ENCODE measurements at places on chromosomes 12 and 14. TPM values are rescaled to one million over a fixed set of nuclear protein-coding genes. Genes with fewer than 3 reads are reported as not detected.

DNA sequence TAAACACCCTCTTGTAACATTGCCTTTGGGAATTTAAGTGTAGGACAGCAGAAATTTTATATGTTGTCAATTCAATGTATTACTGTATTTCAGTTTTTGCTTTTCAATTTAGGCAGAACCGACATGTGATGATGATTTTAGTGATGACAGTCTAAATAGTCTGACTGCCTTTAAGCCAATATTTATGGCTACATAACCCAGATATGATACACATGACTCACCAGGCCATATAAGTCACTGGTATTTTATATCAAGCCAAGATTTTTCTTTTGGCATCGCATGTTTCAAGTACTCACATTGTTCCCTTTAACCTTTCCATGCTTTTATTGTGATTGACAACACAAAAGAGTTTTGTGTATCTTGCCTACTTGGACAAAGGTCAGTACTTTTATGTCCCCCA is 13.6 kb upstream of the PPM1A start:
- no peak for DNase-seq

DNA sequence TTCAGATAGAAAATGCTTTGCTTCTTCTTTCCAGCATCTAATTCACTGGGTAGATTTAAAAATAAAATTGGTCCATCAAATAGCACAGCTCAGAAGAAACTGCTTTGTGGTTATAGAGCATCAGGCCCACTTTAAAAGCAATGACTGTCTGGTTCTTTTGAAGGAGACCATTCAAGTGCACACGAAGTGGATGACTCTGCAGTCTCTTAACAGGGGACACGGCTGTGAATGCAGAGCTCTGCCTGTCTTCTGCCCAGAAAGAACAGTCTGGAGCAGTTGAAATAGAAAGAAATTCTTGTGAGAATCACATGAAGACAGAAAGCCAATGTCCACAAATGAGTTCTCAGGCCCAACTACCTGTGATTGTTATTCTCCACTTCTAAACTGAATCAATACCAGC is 138.7 kb upstream of the PLEKHA5 start:
- no peak for DNase-seq

GRCh38 chr14:76574416-76575095 is 186.7 kb upstream of the VASH1 start:
- DNase-seq: no peak

DNA sequence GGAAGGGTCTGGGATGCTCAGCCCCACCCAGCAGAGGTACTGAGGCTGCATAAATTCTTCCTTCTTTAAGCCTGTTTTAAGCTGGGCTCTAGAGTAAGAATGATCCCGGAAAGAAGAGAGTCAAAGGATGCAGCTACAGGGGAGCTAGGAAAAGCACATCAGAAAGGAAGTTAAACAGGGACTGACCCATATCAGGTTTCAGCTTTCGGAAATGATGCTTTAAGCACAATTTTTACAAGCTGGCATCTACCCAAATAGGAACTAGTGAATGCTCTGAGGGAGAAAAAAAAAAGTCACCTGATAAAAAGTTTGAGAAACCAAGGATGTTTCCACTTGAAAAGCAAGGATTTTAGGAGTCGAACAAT is 22.0 kb downstream of the TSPAN8 start:
- DNase-seq: peak; percentile 40

GRCh38 chr14:71317385-71318096 is 410.3 kb downstream of the PCNX1 start:
- no peak for DNase-seq

DNA sequence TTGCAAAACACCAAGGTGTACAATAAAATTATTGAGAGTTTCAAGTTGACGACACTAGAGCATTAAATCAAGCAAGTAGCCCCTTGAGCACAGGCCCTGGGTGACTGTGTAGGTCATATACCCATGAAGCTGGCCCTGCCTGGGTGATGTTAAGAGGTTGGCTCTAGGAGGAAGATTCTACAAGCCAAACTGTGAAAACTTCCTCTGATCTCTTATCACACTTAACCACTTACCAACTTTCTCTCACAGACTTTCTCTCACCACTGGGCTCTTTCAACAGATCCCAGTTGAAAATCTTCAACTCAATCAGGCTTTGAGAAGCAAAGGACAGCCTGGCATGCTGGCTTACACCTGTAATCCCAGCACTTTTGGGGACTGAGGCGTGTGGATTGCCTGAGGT is 186.9 kb upstream of the BTG1 start:
- no peak for DNase-seq

GRCh38 chr12:100698518-100698917 is 96.1 kb upstream of the ANO4 start:
- DNase-seq: no peak

GRCh38 chr14:29587046-29587445 is 340.6 kb downstream of the PRKD1 start:
- DNase-seq: no peak

Gene MAP3K9
- 0.11 TPM for total RNA-seq

Data from endothelial cell of umbilical vein (primary cell).